Omental fat pad (tissue), 4 donors: ENCODE measurements at places on chromosomes 12 and 14.

DNA sequence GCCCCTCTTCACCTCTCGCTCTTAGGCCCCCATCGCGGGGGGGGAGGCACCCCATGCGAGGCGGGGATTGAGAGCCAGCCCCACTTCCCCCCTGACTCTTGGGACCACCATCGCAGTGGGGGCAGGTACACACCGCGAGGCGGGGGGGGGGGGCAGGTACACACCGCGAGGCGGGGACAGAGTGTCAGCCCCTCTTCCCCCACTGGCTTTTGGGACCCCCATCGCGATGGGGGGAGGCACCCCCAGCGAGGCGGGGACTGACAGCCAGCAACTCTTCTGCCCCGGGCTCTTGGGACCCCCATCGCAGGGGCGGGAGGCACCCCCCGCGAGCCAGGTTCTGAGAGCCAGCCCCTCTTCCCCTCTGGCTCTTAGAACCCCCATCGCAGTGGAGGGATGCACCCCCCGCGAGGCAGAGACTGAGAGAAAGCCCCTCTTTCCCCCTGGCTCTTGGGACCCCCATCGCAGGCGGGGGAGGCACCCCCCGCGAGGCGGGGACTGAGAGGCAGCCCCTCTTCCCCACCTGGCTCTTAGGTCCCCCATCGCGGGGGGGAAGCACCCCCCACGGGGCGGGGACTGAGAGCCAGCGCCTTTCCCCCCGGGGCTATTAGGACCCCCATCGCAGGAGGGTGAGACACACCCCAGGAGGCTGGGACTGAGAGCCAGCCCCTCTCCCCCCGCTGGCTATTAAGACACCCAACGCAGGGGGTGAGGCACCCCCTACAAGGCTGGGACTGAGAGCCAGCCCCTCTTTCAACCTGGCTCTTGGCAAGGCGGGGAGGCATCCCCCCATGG lies 196.5 kb upstream of the PZP start:
- no peak for DNase-seq

GRCh38 chr12:70443062-70443673 lies 77.1 kb downstream of the KCNMB4 start:
- DNase-seq, result no peak

DNA sequence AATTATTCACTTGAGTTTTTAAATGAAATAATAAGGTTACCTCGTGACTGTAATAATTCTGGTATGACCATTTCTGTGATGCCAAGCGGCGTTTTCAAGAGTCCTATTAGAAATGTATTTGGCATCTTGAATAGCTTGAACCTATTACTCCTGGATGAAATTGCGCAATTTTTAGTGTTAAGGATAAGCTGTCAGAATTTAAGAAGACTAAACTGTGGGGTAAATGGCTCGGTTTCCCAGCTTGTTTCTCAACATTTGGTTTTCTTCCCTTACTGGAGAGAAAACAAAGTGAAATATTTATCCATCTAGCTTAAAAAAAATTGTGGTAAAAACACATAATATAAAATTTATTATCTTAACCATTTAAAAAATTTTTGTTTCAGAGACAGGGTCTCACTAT lies 26.8 kb downstream of the PCNX1 start:
- DNase-seq, result no peak

GRCh38 chr14:67396381-67396970 lies 15.5 kb downstream of the PLEK2 start:
- DNase-seq, result no peak

DNA sequence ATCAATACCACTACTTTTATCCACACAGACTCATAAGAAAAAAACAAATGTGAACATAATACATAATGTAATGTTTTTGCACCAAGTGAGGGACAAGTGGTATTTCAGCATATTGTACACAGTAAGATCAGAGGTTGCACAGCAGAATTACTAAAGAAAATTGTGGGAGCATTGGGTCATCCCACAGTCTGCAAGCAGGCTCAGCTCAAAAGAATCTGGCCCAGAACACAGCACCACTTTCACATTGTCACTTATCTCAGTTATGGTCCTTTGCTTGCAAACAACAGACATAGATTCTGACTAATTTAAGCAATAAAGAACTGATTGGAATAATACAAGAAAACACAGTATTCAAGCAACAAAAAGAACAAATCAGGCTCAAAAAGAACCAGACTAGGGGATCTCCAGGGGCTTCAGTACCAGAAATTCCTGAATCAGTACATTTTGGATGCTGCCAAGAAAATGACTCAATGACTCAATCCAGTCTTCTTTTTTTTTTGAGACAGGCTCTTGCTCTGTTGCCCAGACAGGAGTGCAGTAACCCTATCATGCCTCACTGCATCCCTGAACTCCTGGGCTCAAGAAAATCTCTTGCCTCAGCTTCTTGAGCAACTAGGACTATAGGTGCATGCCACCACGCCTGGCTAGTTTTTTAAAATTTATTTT lies 42.9 kb upstream of the EEA1 start:
- no peak for DNase-seq
